KG1 (cell line): ENCODE measurements at places on chromosomes 6 and 20.

DNA sequence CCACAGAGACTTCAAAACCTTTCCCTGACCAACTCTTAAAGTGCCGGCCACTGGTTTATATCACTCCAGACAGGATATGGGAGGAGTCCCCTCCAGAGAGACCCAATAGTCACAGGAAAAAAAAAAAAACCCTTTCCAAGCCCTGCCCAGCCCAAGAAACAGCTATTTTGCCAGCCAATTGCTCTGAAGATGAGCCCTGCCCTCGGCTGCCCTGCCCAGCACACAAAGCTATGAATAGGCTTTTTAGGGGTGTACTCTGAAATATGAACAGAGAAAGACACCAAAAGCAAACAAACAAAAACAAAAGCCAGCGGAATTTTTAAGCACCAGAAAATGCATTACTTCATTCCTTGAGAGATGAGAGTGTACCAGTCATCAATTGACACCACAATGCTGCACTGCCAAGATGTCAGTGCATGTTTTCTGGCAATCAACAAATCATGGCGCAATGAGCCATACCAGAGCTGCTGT lies 275.1 kb downstream of the C6orf118 start:
- DNase-seq: no peak

DNA sequence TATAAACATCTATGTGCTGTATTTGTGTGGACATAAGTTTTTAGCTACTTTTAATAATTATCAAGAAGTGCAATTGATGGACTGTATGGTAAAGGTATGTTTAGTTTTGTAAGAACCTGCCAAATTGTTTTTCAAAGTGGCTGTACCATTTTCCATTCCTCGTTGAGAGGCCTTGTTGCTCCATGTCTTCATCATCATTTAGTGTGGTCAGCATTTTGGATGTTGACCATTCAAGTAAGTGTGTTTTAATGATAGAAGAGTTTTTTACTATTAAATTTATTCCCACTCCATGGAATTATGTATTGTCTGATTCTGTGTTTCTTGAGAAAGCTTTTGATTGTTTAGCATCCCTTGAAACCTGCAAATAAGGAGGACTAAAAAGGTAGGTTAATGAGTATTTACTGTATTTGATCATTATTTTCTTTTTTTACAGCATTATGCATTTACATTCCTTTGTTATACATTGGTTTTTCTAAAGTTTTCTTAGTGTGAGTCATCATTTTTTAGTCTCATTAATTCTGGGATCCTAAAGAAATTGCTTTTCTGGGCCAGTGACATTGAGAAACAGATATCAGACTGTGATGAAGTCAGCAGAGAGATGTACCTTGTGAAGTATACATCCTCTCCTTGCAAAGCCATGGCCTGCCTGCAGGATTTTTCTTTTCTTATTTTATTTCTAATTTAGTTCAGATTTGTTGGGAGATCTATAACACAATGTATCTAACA lies 312.8 kb upstream of the PTCHD4 start:
- no peak for DNase-seq

GRCh38 chr6:47161176-47161687 lies 119.1 kb upstream of the ADGRF1 start:
- DNase-seq: peak; percentile 13

- DNase-seq: no peak
Observed at GRCh38 chr6:87724983-87725811, 23.2 kb upstream of the AKIRIN2 start.
